ENCODE measurements at places on chromosomes 1 and 21.

DNA sequence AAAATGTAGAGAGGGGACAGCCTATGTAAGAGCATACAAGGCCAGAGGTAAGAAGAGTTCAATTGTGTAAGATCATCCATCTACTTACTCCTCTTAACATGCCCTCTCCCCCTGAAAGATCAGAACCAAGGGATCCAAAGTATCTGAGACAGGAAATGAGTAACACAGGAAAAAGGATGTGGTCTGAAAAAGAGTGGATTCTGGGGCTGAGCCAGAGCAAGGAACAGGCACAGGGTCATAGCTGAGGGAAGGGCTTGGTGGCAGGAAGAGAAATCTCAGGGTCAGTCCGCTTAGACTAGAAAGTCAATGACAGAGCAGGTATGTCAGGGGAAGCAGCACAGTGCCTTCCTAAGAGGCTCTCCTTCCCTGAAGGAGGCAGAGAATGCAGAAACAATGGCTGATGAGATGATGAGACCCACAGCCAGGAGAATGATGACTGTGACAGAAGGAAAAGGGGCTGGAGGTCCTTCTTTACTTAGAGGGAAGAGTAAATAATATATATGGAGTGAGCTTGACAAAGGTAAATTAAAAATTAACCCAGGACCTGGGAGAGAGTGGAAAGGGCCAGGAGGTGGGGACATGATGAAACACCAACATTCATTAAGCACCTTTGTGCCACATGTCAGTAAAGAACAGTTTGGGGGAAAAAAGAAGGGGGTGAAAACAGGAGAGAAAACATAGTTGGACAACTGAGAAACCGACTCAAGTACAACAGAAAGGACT is 26.2 kb upstream of the A3GALT2 start:
- peak; percentile 37 for DNase-seq

GRCh38 chr1:240190881-240191401 is 99.3 kb downstream of the FMN2 start:
- peak; percentile 54 for DNase-seq

GRCh38 chr1:223708001-223708359 is 4.4 kb upstream of the CAPN2 start:
- DNase-seq: no peak

- DNase-seq: peak; percentile 17
These were observed 157.3 kb upstream of the PTGFR start for GRCh38 chr1:78333502-78333901.

DNA sequence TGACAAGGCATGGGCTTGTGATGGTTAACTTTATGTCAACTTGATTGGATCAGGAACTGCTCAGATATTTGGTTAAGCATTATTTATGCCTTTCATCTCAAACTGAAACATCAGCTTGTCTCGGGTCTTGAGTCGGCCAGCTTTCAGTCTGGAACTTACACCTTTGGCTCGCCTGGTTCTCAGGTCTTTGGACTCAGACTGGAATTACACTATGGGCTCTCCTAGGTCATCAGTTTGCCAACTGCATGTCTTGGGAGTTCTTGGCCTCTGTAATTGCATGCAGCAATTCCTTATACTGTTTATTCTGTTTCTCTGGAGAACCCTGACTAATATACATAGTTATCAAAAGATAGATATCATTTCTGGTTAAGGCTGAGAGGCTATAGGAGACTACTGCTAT is 653.7 kb downstream of the ADGRL2 start:
- no peak for DNase-seq

Data from activated CD4-positive, alpha-beta T cell treated with anti-CD3 and anti-CD28 coated beads, Interleukin-10, Interleukin-2, amounts not matched to agents 100 ng/mL and 50 ng/mL, durations not matched to agents 16 hours and 8 hours (primary cell).